Naive B cell (primary cell): ENCODE measurements at places on chromosomes 6 and 20. TPM values are rescaled to one million over a fixed set of nuclear protein-coding genes. Genes with fewer than 3 reads are reported as not detected.

GRCh38 chr6:32095338-32096086 lies 13.6 kb downstream of the TNXB start:
- no peak overlapping the region for H3K27ac ChIP-seq
- DNase-seq: no peak
- H3K4me3 ChIP-seq: no peak overlapping the region
- H3K27me3 ChIP-seq: peaks cover 87% of the 10 kb centered on the region
- peaks cover 8% of the 10 kb centered on the region for H3K36me3 ChIP-seq

DNA sequence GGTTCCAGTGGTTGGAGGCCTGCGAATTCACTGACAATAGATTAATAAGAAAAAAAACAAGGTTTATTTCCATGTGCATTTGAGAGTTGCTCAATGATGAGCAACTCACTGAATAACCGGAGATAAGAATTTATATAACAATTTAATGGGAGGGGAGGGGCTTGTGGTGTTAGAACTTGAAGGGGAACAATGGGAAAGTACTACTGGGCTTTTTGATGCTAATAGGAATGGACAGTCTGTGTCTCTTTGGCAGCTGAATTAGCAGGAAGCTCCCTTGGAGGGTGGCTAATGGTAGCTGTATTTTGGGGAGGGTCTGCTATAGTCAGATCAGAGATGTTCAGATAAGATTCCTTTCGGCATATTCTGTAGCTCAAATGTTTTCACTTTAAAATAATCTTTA lies 62.4 kb upstream of the GMDS start:
- no peak overlapping the region for H3K27ac ChIP-seq
- DNase-seq: no peak
- H3K4me1 ChIP-seq: no peaks in the 10 kb centered on the region
- no peak overlapping the region for H3K4me3 ChIP-seq

The SAMD3 gene
- polyA plus RNA-seq: 0.68 TPM

GRCh38 chr6:169019727-169020491 lies 233.7 kb downstream of the THBS2 start:
- no peak overlapping the region for H3K27ac ChIP-seq
- no peak for DNase-seq
- no peaks in the 10 kb centered on the region for H3K36me3 ChIP-seq

The KCNG1 gene
- 111 TPM for polyA plus RNA-seq

The CFB gene
- polyA plus RNA-seq: 1.3 TPM

The THBS2 gene
- 0.09 TPM for polyA plus RNA-seq

GRCh38 chr20:62603907-62604785 lies 38.2 kb upstream of the SLCO4A1 start:
- no peaks in the 10 kb centered on the region for H3K36me3 ChIP-seq
- peaks cover 63% of the 10 kb centered on the region for H3K4me1 ChIP-seq
- peaks cover under 1% of the 10 kb centered on the region for H3K27me3 ChIP-seq
- H3K27ac ChIP-seq: no peak overlapping the region

GRCh38 chr6:115691433-115691832 lies 369.3 kb downstream of the FRK start:
- H3K27ac ChIP-seq: no peak overlapping the region
- no peak overlapping the region for H3K4me3 ChIP-seq
- no peak for DNase-seq
- H3K27me3 ChIP-seq: no peaks in the 10 kb centered on the region
- no peaks in the 10 kb centered on the region for H3K36me3 ChIP-seq

The C6orf58 gene
- polyA plus RNA-seq: not detected

GRCh38 chr6:123997223-123997622 lies 193.6 kb downstream of the NKAIN2 start:
- H3K27me3 ChIP-seq: no peaks in the 10 kb centered on the region
- H3K4me1 ChIP-seq: no peaks in the 10 kb centered on the region
- H3K4me3 ChIP-seq: no peak overlapping the region
- no peak overlapping the region for H3K27ac ChIP-seq
- no peaks in the 10 kb centered on the region for H3K36me3 ChIP-seq
